T-helper 17 cell (primary cell): ENCODE measurements at places on chromosomes 1 and 21. TPM values are rescaled to one million over a fixed set of nuclear protein-coding genes. Genes with fewer than 3 reads are reported as not detected.

GBP1 gene
- 29.4 TPM for total RNA-seq

PCSK9 gene
- total RNA-seq, result not detected

DIPK1A gene
- total RNA-seq, result 7.9 TPM

FCAMR gene
- not detected for total RNA-seq

OLIG2 gene
- total RNA-seq, result not detected

CELA2A gene
- not detected for total RNA-seq

TFF2 gene
- not detected for total RNA-seq

KRTAP19-3 gene
- total RNA-seq, result not detected

OR14K1 gene
- total RNA-seq, result not detected

- no peak for DNase-seq
- H3K27me3 ChIP-seq, result peaks cover 8% of the 10 kb centered on the region
- no peak overlapping the region for H3K4me3 ChIP-seq
- H3K4me1 ChIP-seq, result no peaks in the 10 kb centered on the region
Measured at GRCh38 chr1:214022229-214022791, 34.5 kb downstream of the PROX1 start.

DNA sequence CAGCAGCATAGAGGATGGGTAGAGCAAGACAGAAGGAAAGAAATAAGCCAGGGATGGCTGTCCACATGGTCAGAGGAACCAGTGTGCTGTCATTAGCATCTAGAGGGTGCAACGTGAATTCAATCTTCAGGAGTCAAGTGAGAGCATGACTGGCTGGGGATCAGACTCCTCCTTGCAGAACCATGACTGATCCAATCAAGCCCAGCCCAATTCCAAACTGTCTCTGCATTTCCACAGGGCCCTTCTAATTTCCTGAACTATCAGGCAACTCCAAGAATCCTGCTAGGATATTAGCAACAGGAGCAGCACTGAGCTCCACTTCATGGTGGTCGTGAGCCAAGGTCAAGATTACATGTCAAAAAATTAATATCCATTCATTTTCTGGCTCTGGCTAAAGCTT is 166.8 kb upstream of the CAMK1G start:
- peaks cover 61% of the 10 kb centered on the region for H3K27me3 ChIP-seq
- H3K27ac ChIP-seq, result no peak overlapping the region
- peaks cover 2% of the 10 kb centered on the region for H3K36me3 ChIP-seq
- DNase-seq, result no peak

DNA sequence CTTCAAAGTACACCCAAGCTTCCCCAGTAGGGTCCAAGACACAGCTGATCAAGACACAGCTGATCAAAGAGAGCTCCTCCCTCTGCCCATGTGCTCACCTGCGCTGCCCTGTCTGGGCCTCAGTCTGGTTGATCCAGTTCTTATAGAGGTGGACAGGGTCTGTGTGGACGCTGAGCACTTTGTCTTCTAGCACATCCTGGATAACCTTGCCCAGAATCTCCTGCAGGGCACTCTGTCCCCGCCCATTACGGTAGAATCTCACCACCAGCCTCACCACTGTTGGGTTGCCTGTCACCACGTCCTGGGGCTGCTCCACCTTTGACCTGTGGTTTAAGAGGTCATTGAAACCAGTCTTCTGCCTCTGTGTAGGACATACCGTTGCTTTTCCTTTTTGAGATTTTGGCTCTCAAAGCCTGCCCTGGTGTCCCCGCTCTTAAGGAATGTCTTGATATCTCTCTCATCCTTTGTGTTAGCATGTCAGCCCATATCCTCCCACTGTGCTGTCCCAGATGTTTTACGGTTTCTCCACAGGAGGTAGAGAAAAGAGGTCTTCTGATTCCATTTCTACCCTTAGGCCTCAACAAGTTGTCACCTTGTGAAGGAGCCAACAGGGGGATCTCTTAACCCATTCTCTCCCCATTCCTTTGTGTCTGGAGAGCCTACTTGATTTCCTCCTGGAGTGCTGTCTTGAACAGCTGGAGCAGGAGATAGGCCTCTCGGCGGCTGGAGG is 33.5 kb downstream of the IQGAP3 start:
- H3K4me3 ChIP-seq, result no peak overlapping the region
- DNase-seq, result no peak
- H3K36me3 ChIP-seq, result no peaks in the 10 kb centered on the region
- peaks cover 5% of the 10 kb centered on the region for H3K27me3 ChIP-seq
- H3K4me1 ChIP-seq, result peaks cover 8% of the 10 kb centered on the region

- H3K27ac ChIP-seq, result no peak overlapping the region
- peaks cover 2% of the 10 kb centered on the region for H3K36me3 ChIP-seq
- no peak for DNase-seq
- peaks cover 35% of the 10 kb centered on the region for H3K4me1 ChIP-seq
- H3K27me3 ChIP-seq, result peaks cover 9% of the 10 kb centered on the region
Measured at GRCh38 chr1:153631047-153632022, 2.5 kb upstream of the CHTOP start.

- H3K27me3 ChIP-seq, result peaks cover 8% of the 10 kb centered on the region
- H3K4me1 ChIP-seq, result peaks cover 2% of the 10 kb centered on the region
- H3K36me3 ChIP-seq, result peaks cover 2% of the 10 kb centered on the region
- H3K4me3 ChIP-seq, result no peak overlapping the region
Measured at GRCh38 chr1:29305943-29306342, 69.6 kb downstream of the PTPRU start.

DNA sequence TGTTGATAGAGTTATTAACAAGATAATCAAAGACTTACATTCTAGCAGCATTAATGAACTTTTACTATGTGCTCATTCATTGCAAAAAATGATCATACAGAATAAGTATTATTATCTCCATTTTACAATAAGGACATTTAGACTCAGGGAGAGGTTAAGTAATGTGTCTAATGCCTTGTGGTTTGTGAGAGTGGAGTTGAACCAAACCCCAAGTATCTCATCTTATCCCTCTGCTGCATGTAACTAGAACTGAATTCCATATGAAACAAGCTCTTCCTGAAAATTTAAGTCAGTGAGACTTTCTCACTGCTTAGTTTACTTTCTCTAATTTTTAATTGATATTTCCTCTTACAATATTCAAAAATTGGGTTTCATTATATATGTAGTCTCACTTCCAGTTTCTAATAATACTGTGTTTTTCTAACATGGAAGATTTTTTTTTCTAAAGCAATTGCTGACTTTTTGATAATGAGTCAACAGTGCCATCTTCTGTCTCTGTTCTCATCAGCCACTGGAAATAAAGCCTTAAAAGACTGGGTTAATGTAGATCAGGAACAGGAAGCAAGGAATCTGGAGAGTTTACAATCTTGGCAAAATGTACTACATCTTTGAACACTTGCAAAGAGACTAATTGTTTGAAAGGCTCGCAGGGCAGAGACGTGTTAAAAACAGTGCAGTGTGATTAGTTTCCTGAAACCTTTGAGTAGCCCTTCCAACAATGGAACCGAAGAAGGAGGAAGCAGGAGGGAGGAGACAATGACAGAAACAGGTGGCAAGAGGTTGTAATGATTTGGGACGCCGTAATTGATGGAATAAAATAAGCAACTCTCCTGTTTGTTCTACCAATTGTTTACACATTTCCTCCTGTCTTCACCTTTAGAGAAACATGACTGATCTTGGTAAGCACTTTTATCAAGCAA is 567.6 kb downstream of the MRPL39 start:
- no peak overlapping the region for H3K4me3 ChIP-seq
- H3K4me1 ChIP-seq, result no peaks in the 10 kb centered on the region
- H3K27me3 ChIP-seq, result no peaks in the 10 kb centered on the region
- DNase-seq, result no peak
- no peaks in the 10 kb centered on the region for H3K36me3 ChIP-seq

- no peaks in the 10 kb centered on the region for H3K4me1 ChIP-seq
- H3K27ac ChIP-seq, result no peak overlapping the region
- peaks cover 61% of the 10 kb centered on the region for H3K27me3 ChIP-seq
Measured at GRCh38 chr1:245131026-245131393, 23.8 kb upstream of the KIF26B start.

DNA sequence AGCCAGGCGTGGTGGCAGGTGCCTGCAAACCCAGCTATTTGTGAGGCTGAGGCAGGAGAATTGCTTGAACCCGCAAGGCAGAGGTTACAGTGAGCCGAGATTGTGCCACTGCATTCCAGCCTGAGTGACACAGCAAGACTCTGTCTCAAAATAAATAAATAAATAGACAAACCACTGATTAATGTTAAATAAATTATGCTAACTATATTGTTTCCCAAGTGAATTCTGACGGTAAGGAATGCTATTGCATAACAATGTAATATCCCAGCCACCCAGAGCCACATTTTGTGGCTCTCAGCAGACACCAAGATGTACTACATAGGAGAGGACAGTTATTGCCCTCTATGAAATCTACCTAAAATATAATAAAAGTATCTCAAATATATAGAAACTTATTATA is 55.4 kb downstream of the LPGAT1 start:
- H3K4me1 ChIP-seq, result no peaks in the 10 kb centered on the region
- no peak for DNase-seq
- no peaks in the 10 kb centered on the region for H3K36me3 ChIP-seq
- H3K27me3 ChIP-seq, result no peaks in the 10 kb centered on the region
- no peak overlapping the region for H3K4me3 ChIP-seq

GRCh38 chr1:25664357-25665199 is 48.0 kb downstream of the MAN1C1 start:
- H3K27ac ChIP-seq, result no peak overlapping the region
- H3K36me3 ChIP-seq, result no peaks in the 10 kb centered on the region
- no peaks in the 10 kb centered on the region for H3K27me3 ChIP-seq
- H3K4me3 ChIP-seq, result no peak overlapping the region
- no peak for DNase-seq

DNA sequence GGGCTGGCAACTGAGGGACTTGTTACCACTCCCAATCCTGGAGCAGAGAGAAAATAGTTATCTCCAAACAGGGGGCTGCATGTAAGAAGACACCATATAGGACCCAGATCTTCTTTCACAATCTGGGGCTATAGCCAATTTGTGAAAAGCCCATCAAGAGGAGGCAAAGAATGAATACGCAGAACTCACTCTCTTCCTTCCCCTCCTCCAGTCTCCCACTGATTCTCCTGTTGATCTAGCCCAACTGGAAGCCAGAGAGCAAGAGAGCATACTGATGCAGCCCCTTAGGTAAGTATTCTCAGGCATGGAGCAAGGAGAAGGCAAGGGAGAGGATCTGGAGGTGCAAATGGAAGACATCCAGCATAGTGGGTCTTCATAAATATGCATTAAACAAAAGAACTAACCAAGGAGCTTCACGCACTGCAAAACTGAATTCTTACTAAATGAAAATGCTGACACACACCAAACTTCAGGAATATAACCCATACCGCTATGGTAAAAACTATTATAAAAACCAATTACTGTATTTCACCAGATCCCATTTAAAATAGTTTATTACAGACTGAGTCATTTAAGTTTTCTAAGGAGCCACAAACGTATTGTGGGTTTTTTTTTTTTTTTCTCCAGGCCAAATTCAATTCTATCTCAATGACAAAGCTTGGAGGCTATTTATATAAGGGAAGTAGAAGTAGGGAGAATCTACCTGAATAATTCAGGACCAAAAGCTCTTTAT is 15.5 kb upstream of the HMGB4 start:
- H3K4me3 ChIP-seq, result no peak overlapping the region
- H3K36me3 ChIP-seq, result no peaks in the 10 kb centered on the region
- H3K27ac ChIP-seq, result no peak overlapping the region
- no peaks in the 10 kb centered on the region for H3K4me1 ChIP-seq

DNA sequence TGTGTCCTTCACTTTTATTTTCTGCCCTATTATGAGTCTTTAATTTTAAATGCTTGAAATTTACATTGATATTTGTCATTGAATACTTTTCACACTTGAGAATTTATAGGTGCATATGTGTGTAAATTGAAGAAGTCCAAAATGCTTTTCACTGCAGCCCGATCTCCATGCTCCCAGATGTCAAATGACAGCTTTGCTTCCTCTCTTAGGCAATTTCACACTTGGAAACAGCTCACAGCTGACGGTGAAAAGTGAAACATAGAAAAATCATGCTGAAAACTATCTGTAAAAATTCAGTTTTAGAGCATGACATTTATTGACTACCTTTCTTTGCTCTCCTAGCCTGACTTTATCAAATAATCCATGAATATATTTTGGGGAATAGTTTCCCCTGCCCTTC is 196.0 kb downstream of the RPS6KC1 start:
- no peaks in the 10 kb centered on the region for H3K4me1 ChIP-seq
- no peak for DNase-seq
- peaks cover 6% of the 10 kb centered on the region for H3K36me3 ChIP-seq
- no peaks in the 10 kb centered on the region for H3K27me3 ChIP-seq
- no peak overlapping the region for H3K27ac ChIP-seq
- H3K4me3 ChIP-seq, result no peak overlapping the region

DNA sequence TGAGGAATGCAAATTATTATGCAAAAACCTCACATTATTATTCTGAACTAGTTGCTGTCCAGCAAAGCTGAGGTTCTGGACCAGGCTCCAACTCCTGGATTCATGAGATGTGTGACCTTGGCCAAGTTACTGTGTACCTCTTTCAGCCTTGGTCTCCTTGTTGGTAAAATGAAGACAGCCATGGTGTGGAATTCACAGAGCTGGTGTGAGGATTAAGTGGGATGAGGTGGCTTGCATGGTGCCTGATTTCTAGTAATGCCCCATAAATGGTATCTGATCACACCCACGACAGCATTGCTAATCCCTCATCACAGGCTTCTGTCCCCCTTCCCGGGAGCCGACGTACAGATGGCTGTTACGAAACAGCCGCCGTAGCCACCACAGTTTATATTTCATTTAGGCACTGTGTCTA is 59.6 kb downstream of the PGBD5 start:
- peaks cover 49% of the 10 kb centered on the region for H3K27me3 ChIP-seq
- no peak overlapping the region for H3K27ac ChIP-seq
- H3K36me3 ChIP-seq, result no peaks in the 10 kb centered on the region
- H3K4me1 ChIP-seq, result peaks cover 2% of the 10 kb centered on the region

DNA sequence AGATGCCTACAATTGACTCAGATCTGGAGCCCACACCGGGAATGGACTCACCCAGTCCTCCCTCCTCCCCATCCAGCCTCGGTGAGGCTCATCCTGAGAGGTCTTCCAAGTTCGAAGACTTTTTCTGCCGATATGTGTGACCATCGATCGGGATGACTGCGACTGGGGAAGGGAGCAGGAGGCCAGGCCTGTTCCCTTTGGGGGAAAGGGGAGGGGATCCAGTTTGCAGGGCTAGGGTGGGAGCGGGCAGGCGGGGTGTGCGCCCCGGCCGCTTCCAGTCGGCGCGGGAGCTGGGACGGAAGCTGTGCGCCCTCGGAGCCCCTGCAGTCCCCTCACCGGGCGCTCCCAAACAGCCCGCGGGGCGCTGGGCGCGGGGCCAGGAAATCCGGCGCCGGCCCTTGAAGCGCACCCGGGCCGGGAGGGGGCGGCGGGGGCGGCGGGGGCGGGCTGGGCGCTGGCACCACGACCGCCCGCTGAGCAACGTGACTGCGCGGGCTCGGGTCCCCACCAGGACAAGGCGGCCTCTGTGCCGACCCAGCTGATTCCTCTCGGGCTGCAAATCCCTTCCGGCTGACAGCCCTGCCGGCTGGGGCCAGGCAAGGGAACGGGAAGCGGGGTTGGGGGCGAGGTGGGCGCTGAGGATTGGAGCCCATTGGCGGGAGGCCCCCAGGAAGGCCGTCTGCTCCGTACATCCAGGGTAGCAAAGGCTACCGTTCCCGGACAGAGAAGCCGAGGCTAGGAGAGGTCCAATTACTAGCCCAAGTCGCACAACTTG is 103.9 kb downstream of the EBNA1BP2 start:
- no peak for DNase-seq
- peak overlapping the region; percentile 84 for H3K4me3 ChIP-seq
- H3K36me3 ChIP-seq, result no peaks in the 10 kb centered on the region
- peak overlapping the region; percentile 74 for H3K27ac ChIP-seq
- H3K27me3 ChIP-seq, result no peaks in the 10 kb centered on the region
- peaks cover 16% of the 10 kb centered on the region for H3K4me1 ChIP-seq

- no peaks in the 10 kb centered on the region for H3K4me1 ChIP-seq
- H3K27me3 ChIP-seq, result no peaks in the 10 kb centered on the region
- no peak overlapping the region for H3K4me3 ChIP-seq
- DNase-seq, result no peak
- no peaks in the 10 kb centered on the region for H3K36me3 ChIP-seq
- no peak overlapping the region for H3K27ac ChIP-seq
Measured at GRCh38 chr1:71339238-71339637, 258.4 kb upstream of the ZRANB2 start.
